ENCODE measurements at places on chromosomes 1 and 21.

DNA sequence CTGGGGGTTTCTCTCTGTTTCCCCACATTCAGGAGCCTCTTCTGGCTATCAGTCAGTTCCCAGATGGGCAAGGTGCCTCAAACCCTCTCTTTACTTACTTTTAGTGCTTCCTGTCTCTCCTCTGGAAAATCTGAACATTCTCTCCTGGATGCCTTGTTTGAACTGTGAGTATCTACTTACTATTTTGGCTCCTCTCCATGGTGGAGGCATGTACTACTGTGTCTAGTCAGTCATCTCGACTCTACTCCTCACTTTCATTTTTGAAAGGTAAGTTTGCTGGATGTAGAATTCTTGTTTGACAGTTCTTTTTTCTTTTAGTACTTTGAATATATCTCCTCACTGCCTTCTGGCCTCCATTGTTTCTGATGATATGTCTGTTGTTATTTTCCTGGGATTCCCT lies 70.9 kb upstream of the FAM78B start:
- no peak for DNase-seq

GRCh38 chr1:55317673-55318072 lies 102.5 kb upstream of the USP24 start:
- no peak for DNase-seq

- DNase-seq = no peak
Observed at GRCh38 chr1:196400478-196401451, 207.5 kb downstream of the KCNT2 start.

DNA sequence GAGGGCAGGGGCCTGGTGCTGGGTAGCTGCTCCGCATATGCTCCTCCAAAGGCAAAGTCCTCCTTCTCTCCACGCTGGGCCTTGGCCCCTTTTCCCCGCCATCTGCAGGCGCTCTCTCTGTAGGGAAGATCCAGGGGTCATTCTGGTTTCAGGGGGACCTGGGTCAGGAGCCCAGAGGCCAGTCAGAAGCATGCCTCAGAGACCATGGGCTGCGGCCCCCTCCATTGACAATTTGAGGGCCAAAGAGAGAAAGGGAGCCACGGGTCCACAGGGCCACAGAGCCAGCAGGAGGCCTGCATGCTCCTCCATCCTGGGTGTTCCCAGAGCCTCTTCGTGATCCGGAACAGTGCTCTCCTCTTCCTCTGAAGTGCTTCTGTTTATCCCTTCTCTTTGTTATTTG lies 2.1 kb upstream of the CLDN19 start:
- no peak for DNase-seq

DNA sequence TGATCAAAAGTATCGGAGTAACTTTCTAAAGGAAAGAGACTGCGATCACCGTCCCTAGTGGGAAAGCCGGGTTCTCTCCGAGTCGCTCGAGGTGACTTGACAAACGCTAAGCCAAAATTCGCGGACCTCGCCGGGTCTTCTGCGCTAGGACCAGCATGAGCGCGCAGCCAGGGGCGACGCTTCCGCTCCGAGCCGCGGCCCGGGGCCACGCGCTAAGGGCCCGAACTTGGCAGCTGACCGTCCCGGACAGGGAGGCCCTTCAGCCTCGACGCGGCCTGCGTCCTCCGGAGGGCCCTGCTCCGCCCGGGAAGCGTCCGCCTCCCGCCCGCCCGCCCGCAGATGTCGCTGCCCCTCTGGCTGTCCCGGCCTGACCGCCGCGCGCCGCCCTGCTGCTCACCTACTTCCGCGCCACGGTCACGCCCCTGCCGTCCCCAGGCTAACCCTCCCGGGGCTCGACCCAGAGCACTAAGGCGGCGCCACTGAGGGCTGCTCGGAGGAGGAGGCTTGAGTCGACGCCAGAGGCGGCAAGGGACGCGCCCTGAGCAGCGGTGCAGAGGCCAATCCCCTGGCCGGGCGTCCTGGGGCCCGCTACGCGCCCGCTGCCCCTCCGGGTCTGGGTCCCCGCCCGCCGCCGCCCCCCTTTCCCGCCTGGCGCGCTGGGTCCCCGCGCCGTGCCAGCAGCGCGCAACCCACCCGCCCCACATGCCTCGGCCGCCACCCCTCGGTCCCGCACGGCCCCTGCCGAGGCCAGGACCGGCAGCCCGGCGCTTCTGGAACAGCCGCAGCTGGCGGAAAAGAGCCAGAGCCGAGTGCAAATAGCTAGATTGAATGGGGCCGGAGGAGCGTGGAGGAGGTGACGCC lies 896 bp upstream of the DUSP10 start:
- DNase-seq = peak; percentile 77
